Activated T-helper 1 cell treated with anti-CD3 and anti-CD28 coated beads, Interleukin-2, amount 50 U/mL, for 16 hours (primary cell): ENCODE measurements at places on chromosomes 1 and 21.

GRCh38 chr1:89095737-89096136, 30.2 kb downstream of the GBP2 start:
- no peak for DNase-seq

DNA sequence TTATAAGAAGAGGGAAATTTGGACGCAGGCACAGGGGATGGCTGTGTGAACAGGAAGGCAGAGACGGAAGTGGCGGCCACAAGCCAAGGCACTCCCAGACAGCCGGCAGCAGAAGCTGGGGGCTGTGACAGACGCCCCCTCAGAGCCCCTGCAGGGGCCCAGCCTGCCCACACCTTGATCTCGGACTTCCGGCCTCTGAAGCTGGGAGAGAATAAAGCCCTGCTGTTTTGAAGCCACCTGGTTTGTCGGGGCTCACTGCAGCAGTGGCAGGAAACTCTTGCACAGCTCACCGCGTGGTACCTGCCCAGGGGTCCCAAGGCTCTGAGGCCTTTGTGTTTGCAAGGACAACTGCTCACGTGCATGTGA, 13.7 kb downstream of the MEGF6 start:
- no peak for DNase-seq

DNA sequence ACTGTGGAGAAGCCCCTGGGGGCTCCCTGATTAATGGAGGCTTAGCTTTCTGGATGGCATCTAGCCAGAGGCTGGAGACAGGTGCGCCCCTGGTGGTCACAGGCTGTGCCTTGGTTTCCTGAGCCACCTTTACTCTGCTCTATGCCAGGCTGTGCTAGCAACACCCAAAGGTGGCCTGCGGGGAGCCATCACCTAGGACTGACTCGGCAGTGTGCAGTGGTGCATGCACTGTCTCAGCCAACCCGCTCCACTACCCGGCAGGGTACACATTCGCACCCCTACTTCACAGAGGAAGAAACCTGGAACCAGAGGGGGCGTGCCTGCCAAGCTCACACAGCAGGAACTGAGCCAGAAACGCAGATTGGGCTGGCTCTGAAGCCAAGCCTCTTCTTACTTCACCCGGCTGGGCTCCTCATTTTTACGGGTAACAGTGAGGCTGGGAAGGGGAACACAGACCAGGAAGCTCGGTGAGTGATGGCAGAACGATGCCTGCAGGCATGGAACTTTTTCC, 24.8 kb downstream of the PCSK9 start:
- DNase-seq: no peak

GRCh38 chr1:107534632-107535031, 393.8 kb downstream of the NTNG1 start:
- DNase-seq: no peak

DNA sequence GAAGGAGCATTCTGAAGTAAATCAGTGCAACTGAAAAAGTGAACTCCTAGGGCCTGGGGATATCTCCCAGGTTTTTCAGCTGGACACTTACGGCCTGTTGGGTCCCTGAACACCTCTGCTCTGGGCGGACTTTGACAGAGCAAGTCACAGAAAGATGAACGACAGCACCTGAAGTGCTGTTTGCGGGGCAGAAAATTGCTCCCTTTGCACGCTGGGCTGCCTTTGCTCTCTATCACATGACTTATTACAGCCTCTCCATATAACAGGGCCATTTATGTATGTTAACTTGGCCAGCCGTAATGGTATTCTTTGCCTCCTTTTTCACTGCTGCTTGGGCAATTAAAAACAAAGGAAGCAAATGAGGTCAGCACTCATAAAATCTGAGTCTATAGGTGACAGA, 332.9 kb downstream of the BARHL2 start:
- DNase-seq: no peak

GRCh38 chr1:1976031-1976430, 27.6 kb downstream of the CFAP74 start:
- DNase-seq: no peak

DNA sequence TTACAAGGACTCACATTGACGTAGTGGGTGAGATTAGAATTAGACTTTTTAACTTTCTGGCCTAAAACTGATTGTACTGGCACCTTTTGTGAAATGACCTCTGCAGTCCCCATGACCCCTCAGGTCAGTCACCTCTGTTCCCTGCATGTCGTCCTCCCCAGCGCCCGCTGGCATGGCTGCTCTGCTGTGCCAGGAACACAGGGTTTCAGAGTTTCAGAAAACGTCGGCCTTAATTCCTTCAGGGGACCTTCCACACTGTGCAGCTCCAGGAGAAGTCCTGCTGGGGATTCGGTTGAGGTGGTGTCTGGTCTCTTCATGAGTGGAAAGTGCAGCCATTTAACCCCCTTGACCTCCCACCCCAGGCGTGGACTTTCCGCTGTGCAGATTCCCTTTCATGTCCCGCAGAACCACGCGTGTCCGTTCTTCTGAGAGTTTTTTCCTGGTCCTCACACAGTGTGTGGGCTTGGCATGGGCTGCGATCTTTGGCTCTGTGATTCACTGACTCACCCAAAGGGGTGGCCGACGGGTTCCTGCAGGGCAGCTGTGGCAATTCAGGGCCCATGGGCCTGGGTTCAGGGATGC, 158.4 kb upstream of the COL6A1 start:
- no peak for DNase-seq

GRCh38 chr1:15066191-15066590, 87.4 kb upstream of the TMEM51 start:
- no peak for DNase-seq
